Right cardiac atrium (tissue), 5 donors: ENCODE measurements at places on chromosomes 11 and 22. TPM values are rescaled to one million over a fixed set of nuclear protein-coding genes. Genes with fewer than 3 reads are reported as not detected.

- DNase-seq, result no peak
These were observed 37.2 kb downstream of the OR2AG2 start for GRCh38 chr11:6734616-6735015.

DNA sequence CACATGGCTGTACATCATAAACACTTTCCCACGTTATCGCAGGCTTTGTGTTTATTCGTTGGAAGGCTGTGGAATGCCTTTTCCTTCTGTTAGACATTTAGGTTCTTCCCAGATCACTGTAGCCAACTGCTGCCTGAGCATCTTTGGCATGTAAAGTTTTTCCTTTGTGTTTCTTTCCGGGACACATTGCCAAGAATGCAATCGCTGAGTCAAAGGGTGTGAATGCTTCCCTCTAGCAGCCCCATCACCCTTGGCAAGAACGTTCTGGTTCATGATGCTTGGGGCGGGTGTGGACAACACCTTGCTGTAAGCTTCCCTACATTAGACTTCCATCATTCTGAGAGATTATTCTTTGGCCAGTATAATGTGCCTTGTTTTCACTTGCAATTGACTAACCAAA is 136.2 kb downstream of the OSBP2 start:
- no peak for DNase-seq

GRCh38 chr11:117930668-117931330 is 1.6 kb upstream of the TMPRSS13 start:
- no peak for DNase-seq

- no peak for DNase-seq
These were observed 201.8 kb upstream of the E2F8 start for GRCh38 chr11:19442554-19442910.

DNA sequence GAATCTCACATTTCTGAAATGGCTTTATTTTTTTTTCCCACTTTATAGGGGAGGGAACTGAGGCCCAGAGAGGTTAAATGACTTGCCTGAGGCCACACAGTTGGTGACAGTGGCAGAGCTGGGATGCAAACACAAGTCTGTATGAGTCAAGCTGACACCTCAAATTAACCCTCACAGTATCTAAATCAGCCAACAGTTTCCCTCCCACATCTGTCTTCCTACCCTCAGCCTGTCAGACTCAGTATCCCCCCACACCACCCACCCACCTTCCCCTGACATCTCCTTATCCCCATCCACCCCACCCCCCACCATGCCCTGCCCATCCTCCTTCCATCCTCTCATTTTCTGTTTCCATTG is 95.2 kb downstream of the TP53I11 start:
- no peak for DNase-seq

The HDHD5 gene
- polyA plus RNA-seq, result 37.9 TPM
